ENCODE measurements at places on chromosomes 13 and 19.

DNA sequence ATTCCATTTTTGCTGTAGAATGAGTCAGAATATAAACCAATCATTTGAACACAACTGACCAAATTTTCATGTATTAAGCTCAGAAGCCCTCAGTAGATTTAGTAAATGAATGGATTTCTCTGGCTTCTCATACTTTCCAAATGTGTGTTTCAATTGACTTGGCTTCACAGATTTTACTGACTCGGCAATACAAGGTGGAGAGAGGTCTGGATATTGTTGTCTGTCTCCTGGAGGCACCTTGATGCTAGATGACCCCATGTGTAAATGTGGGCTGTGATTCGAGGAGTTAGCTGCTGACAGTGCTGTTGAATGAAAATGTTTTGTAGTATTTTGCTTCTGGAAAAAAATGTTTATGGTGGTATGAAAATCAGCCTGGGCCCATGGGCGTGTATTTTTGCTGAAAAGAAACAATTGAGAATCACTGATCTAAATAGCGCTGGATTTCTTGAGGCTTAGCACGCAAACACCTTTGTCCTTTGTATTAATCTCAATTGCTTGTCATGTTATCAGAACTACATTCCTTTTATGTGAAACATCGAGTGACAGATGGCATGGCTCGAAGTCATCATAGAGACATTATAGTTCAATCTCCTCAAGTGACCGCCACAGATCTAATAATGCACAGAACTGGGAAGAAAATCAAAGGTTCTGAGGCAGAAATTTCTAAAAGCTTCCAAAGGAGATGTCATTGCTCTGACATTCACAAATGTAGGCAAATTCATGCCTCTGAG lies 41.2 kb upstream of the UBAC2 start:
- DNase-seq: no peak

DNA sequence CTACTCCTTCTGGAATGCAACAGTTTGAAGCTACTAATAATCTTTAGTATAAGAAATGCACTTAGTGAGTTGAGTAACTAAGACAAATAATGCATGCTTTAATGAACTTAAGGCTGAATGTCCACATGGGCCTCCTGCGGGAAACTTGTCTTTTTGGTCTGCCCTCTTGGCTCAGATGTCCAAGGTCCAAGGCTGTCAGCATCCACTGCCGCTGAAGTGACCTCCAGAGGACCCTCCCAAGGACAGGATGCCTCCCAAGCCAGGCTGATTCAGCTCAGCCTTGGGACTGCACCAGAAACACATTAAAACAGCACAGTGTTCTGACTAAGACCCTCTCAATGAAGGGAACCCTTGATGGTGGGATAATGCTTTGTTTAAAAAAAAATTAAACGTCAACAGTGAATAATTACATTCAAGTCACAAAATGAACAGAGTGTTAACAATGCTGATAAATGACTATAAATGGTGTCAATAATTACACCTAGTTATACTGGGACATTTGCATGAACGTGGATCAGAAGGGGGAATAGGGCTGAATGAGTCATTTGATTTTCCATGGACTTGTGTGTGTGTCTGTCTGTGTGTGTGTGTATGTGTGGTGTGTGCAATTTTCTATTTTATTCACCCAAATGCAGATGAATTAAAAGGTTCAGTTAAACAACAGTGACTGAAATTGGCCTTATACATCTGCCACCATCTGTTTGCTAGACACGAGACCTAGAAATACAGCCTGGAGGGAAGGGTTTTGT lies 150.5 kb downstream of the COL4A1 start:
- no peak for DNase-seq

DNA sequence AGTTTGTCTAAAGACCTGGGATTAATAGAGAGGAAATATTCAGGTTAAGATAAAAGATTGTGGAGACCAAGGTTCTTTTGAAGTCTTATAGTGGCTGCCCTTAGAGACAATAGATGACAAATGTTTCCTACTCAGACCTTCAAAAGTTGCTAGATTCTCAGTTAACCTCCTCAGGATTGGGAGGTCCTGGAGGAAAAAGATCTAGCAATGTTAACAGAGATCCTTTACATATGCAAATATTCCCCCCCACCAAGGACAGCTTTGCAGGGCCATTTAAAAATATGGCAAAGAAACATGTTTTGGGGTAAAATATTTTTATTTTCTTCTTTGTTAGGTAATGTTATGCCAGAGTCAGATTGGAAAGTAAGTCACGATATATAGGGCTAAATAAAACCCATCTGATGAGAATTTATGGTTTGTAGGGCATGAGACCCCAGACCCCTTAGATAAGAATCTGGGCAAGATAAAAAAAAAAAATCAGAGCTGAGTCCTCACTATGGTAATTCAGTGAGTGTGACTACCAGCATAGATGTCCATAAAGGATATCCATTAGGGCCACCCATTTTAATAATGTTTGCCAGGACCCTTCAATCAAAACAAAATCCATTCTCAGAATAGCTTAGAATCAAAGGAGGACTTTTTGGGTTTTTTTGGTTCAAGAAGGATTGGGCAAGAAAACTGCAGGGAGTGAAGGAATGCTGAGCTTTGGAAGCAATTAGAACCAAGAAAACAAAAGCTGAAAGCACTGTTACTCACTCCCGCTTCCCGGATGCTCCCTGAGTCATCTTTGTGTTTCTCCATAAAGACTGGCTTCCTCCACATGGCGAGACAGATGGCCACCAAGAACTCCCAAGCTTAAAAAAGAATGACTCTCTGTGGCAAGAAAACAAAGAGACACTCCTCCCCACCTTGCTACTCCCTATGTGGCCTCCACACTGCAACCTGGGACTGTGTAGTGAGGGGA lies 28.2 kb downstream of the VSTM1 start:
- no peak for DNase-seq

- DNase-seq: no peak
These were observed 7.0 kb downstream of the ZNF562 start for GRCh38 chr19:9667898-9668297.

GRCh38 chr19:13066226-13066625 lies 36.4 kb downstream of the LYL1 start:
- DNase-seq: no peak

DNA sequence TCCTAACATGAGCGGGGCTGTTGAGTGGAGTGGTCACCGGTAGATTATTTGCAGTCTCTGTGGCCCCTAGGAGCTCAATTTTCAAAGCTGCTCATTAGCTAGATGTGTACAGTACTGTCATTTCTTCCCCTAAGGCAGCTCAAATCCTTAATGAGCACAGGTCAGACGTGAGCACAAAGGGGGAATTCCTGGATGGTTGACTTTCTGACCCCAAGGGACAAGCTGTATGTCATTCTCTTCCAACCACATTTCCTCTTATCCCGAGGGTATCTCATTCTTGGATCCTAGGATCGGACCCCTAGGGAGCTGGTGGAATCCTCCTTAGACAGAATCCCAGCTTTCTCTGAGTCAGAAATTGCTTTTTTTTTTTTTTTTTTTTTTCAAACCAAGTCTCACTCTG lies 5.7 kb upstream of the OR7G3 start:
- no peak for DNase-seq

- no peak for DNase-seq
These were observed 2.0 kb downstream of the PLAUR start for GRCh38 chr19:43667876-43668405.

- no peak for DNase-seq
These were observed 377.0 kb downstream of the OLFM4 start for GRCh38 chr13:53405616-53406015.

- no peak for DNase-seq
These were observed 384.5 kb downstream of the IRS2 start for GRCh38 chr13:109401891-109402290.

GRCh38 chr19:16051254-16052025 lies 24.9 kb upstream of the TPM4 start:
- DNase-seq: peak; percentile 17

- DNase-seq: no peak
These were observed 16.9 kb downstream of the TMEM150B start for GRCh38 chr19:55308281-55308680.

GRCh38 chr13:72805676-72806346 lies 23.9 kb downstream of the PIBF1 start:
- DNase-seq: no peak

DNA sequence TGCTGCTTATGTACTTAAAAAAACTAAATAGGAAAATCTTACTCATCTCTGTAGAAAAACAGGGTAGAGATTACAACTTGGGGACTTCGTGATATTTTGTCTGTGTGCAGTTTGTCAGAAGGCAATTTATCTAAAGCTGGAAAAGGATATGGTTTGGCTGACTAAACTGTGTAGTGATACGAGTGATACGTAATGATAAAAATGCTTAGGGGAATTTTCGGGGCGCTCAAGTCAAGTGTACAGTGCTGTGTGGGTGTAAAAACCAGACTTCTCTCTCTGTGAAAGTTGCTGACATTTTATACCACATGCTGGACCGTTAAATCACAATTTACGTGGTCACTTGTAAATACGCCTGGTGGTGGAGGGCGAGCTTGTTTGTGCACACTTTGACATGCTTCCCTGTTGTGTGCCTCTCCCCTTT lies 221.7 kb downstream of the KCNRG start:
- no peak for DNase-seq
